ENCODE measurements at places on chromosomes 6 and 20. TPM values are rescaled to one million over a fixed set of nuclear protein-coding genes. Genes with fewer than 3 reads are reported as not detected.

RIPPLY2 gene
- total RNA-seq, result not detected

DNA sequence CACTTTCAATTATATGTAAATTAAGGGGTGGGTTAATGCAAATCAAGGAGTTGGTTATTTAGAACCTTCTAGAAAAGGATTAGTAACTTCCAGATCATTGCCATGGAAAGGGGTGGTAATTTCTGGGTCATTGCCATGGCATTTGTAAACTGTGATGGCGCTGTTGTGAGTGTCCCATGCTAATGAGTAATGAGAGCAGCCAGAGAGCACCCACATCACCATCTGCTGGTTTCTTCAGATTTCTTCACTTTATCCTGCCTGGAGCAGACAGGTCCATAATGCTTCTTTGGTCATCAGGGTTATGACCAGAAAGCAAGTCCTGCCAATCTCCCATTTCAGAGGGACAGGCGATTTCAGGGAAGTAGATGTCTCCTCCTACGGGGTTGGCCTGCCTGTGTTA, 311.3 kb upstream of the CNR1 start:
- DNase-seq, result peak; percentile 4

GRCh38 chr6:85463621-85464259, 13.9 kb downstream of the NT5E start:
- no peak for DNase-seq

GRCh38 chr6:7999201-7999600, 65.0 kb downstream of the BLOC1S5 start:
- no peak for DNase-seq

- DNase-seq, result no peak
Observed at GRCh38 chr20:32192698-32193097, 14.8 kb downstream of the PLAGL2 start.

Data from HT-29 (cell line).